ENCODE measurements at places on chromosomes 4 and X.
A peak's percentile ranks its signal among the peaks of the same experiment; 100 is the strongest.

DNA sequence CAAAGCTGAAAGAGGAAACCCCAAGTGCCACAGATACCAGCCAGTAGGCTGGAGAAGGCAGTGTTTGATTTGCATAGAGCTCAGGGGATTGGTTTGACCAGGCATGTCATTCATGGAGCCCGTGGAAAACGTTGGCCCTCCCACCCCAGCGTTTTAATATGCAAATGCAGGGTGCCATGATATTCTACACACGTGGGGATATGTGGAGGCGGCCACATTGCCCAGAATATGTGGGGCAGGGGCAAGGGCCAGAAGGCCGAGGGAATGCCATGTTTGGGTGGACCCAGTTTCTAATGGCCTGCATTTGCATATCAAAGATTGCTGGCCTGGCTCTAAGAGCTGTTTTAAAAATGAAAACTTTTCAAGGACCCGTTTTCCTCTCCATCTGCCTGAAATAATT, 71.1 kb downstream of the MAP9 start:
- DNase-seq = no peak

- DNase-seq = no peak
These were observed 37.3 kb downstream of the APBB2 start for GRCh38 chr4:41177016-41177415.

DNA sequence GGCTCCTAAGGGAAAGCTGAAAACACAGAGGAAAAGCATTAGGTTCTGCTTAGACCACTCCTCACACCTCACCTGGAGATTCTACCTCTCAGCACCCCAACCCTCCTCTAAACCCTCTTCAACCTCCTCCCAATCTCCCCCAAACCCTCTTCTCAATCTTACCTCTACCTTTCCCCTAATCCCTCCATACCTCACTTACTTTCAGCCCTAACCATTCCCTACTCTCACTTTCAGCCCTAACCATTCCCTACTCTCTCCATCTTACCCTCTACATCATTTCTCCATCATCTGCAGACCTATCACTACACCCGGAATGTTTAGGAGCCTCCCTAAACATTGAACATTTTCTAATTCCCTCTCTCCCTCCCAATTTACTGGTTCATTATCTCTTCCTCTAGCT, 3.5 kb downstream of the RTL3 start:
- DNase-seq = no peak

DNA sequence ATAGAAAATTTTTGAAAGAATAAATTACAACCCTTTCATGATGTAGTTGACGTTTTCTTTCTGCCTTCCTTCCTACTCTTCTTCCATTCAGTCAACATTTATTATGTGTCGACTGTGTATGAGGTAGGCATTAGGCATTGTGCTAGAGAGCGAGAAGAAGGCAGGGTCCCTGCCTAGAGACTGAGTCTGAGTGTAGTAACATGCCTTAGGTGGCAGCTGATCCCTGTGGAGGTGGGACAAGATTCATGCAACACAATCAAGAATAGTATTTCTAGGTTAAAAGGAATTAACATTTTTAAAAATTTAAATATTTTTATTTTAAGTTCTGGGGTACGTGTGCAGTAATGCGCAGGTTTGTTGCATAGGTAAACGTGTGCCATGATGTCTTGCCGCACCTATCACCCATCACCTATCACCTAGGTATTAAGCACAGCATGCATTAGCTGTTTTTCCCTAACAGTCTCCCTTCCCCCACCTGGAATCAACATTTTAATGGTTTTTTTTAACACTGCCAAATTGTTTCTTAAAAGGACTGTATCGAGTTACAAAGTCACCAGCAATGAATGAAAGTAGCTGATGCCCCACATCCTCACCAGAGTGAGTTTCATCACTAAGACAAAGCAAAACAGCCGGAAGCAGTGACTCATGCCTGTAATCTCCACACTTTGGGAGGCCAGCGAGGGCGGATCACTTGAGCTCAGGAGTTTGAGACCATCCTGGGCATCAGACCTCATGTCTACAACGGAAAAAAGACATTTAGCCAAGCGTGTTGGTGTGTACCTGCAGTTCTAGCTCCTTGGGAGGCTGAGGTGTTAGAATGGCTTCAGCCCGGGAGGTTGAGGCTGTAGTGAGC, 84.0 kb downstream of the WWC2 start:
- DNase-seq = no peak

GRCh38 chr4:138163171-138163570, 79.0 kb downstream of the SLC7A11 start:
- DNase-seq = no peak

DNA sequence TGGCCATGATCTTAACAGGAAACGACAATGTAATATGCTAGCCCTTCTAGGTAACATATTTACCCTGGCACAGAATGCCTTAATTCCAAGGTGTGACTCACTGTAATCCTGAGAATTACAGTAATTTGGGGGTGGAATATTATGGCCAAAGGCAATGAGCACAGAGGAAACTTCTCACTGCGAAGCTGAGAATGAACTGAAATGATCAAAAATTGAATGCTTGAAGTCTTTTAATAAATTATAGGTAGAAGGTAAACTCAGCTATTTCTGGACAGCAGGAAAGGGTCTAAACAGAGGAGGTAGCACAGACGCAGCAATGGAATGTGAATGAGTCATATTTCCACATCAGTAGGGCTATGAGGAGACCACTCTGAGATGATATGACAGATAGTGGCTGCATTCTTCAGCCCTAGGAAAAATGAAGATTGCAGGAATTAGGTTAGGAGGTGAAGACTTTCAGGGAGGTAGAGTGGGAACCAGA, 312.6 kb downstream of the PACRGL start:
- no peak for DNase-seq

DNA sequence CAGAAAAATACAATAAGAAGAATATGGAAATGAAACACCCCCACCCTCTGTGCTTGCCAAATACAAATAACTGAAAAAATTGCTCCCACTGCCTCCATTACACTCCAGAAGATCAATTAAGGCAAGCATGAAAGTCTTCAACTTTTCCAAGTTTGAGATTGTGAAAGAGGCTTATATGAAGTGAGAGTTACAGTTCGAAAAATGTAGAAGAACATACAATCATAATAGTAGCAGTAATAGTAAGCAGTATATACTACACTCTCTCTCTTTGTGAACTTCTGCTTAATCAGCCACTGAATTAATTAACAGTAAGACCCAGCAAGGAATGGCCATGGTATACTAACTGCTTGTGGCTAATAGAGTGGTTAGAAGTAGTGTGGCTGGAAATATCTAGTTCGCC, 923.2 kb downstream of the RPA4 start:
- no peak for DNase-seq

DNA sequence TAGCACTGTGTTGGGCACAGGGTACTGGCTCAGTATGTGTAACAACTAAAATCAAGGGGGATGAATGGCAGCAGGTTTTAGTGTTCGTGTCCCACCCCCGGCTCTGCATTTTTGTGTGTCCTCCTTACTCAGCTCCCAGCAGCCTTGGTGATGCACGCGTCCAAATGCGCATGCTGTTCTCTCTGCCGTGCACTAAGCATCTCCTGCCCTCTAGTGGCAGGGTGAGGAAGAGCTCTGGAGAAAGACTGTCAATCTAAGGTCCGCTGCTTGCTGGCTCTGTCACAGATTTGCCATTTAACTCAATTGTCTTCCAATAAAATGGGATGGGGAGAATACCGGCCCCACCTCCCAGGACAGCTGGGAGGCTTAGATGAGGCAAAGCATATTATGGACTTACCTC, 61.4 kb downstream of the WFS1 start:
- DNase-seq = no peak

GRCh38 chrX:48003367-48003757, 427 bp downstream of the ZNF182 start:
- DNase-seq = no peak

- no peak for DNase-seq
These were observed 25.4 kb upstream of the METAP1 start for GRCh38 chr4:98969878-98970785.

DNA sequence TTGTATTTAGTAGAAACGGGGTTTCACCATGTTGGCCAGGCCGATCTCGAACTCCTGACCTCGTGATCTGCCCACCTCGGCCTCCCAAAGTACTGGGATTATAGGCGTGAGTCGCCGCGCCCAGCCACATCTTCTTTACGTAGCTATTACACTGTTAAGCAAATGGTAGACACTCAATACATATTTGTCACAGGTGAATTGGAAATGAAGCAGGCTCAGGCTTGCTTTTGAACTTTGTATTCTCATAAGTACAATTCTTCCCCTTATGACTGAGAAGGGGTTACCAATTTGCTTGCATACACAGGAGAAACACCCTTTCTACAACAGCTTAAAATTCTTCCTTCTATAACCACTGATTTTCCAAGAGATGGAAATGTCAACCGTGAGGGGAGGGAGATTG, 787 bp upstream of the SRPX2 start:
- DNase-seq = no peak

- DNase-seq = no peak
These were observed 18.0 kb downstream of the PPEF1 start for GRCh38 chrX:18725310-18725943.

DNA sequence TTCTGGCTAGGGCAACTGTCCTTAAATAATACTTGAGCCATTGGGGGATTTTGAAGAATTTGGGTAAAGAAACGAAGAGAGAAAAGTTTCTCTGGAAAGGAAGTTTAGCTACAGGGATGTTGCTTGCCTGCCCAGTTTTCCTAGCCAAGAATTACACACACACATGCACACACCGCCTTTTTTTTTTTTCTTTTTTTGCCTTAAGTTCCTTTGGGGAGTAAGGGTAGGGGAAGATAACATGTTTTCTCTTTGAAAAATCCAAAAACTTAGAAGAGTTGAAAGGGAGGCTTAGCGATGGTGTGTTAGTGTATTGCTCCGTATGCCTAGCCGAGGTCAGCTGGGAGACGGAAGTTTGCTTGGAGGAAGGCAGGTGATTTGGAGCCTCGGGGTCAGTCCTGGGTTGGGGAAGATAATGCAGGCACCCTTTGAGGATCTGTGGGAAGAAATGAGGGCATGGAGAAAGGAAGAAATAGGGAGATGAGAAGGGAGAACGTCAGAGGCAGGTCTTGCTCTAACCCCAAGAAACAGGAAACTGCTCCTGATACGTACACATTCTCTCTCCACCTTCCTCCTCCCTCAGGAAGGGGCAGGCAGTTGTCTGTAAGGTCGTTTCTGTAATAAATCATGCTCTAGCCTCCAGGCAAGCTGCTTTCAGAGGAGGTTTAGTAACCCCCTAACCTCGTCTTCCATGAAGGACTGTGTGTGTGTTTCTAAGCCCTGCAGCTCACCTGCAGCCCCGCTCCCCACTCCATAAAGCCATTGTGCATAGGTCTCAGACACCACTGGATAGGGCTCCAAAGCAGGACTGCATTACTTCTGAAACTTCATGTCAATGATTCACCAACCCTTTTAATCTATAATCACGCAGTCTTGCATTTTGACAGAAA, 10.5 kb downstream of the KLF3 start:
- DNase-seq = no peak

GRCh38 chr4:98027827-98028226, 115.4 kb downstream of the STPG2 start:
- no peak for DNase-seq

DNA sequence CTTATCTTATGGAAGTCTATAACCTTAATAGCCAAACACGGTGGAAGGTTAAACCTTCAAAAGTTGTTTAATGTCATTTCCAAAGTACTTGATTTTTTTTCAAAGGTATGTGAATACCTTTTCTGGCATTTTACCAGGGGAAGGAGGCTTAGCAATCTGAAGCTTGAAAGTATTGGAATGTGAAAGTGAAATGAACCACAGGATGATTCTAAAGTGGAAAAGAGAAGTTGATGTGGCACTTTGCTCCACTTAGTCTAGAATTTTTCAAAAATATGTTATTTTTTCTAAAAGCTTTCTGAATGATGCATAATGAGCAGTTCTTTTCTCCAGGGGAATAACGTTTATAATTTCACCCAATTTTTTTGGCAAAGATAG, 19.2 kb downstream of the PI4K2B start:
- DNase-seq = no peak

- DNase-seq = no peak
These were observed 205.4 kb upstream of the RPS6KA3 start for GRCh38 chrX:20472148-20472547.

GRCh38 chrX:120457766-120458180, 11.3 kb downstream of the LAMP2 start:
- DNase-seq = no peak

DNA sequence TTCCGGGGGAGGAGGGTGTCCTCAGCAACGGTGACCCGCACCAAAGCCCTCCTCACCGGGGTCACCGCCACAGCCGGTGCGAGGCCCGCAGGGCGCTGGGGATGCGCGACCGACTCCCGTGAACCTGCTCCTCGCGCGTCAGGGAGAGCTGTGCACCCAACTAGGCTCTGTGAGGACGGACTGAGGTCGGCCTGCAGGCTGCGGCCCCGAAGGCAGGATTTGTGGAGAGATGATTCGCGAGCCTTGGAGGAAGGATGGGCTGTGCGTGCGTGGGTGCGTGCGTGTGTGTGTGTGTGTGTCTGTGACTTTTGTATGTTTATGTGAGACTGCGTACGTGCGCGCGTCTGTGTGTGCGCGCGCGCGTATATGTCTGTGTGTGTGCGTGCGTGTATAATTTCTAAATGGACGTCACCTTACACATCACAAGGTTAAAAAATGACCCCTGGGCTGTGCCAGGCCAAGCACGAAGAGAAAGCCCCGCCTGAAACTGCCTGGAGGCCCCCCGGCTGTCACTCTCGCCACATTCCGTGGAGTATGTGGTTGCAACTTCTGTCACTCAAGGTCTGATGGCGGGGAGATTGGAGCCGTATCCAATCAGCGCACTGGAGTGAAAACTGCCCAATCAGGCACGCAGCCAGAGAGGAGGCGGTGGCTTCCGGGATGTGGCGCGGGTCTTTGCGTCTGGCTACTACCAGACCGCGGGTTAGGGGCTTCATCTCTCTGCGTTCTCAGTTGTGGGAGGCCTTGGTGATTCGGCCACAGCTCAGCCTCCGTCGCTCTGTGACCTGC, at the start of gene ZNF141:
TSS of gene ZNF141 (plus strand) at position 672 of the 789 bp plus-strand sequence. CDS start 170 bp downstream, outside the sequence.
- DNase-seq = peak; percentile 88

- no peak for DNase-seq
These were observed 82.8 kb upstream of the NKX1-1 start for GRCh38 chr4:1488831-1489638.

DNA sequence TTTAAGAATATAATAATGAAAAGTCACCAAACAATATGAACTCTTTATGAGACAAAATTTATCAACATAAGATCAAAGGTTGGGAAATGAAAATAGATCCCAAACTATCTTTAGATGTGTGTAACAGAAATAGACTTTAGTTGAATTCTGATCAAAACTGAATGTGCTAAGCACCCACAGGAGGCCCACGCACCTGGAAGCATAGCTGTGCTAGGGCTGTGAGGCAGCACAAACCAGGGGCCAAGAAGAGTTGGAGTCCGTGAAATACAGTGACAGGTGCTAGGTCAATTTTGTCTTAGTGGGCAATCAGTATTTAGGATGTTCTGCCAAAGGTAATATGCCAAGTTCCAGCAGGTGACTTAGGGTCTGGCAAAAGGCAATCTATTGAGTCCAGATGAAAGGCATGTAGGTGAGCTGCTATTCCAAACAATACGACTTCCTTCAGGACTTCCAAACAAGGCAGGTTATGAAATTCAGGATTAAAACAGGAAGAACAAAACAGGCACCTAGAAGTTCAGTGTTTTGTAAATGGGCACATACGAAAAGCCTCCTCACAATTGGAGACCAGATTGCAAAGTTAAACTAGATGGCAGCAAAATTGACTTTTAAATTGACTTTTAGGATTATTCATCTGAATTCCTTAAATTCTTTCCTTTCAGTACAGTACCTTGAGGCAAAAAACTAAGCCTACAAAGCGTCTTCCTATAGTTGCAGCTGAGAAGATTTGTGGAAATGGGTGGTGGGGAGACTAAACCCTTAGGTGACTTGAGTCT, 4.7 kb upstream of the PCDH18 start:
- no peak for DNase-seq

GRCh38 chr4:27315625-27316024, 455.0 kb downstream of the STIM2 start:
- DNase-seq = no peak
